Mesothelial cell of epicardium (in vitro differentiated cells): ENCODE measurements at places on chromosomes 5 and 9.

DNA sequence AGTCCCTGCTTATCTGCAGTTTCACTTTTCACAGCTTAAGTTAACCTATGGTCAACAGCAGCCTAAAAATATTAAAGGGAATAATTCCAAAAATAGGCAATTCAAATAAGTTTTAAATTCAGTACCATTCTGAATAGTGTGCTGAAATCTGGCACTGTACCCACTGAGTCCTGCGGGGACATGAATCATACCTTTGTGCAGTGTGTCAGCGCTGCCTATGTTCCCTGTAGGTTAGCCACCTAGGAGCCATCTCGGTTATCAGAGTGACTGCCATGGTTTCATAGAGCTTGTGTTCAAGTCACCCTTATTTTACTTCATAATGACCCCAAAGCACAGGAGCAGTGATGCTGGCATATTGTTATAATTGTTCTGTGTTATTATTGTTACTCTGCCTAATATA lies 139.9 kb downstream of the GPBP1 start:
- no peak overlapping the region for H3K27ac ChIP-seq
- H3K36me3 ChIP-seq = peaks cover 8% of the 10 kb centered on the region

GRCh38 chr5:17061973-17062470 lies 125.9 kb upstream of the MYO10 start:
- H3K27me3 ChIP-seq = no peaks in the 10 kb centered on the region
- H3K4me1 ChIP-seq = peaks cover 21% of the 10 kb centered on the region
- H3K36me3 ChIP-seq = no peaks in the 10 kb centered on the region
- H3K4me3 ChIP-seq = no peak overlapping the region
- H3K27ac ChIP-seq = no peak overlapping the region
- no peak for DNase-seq

DNA sequence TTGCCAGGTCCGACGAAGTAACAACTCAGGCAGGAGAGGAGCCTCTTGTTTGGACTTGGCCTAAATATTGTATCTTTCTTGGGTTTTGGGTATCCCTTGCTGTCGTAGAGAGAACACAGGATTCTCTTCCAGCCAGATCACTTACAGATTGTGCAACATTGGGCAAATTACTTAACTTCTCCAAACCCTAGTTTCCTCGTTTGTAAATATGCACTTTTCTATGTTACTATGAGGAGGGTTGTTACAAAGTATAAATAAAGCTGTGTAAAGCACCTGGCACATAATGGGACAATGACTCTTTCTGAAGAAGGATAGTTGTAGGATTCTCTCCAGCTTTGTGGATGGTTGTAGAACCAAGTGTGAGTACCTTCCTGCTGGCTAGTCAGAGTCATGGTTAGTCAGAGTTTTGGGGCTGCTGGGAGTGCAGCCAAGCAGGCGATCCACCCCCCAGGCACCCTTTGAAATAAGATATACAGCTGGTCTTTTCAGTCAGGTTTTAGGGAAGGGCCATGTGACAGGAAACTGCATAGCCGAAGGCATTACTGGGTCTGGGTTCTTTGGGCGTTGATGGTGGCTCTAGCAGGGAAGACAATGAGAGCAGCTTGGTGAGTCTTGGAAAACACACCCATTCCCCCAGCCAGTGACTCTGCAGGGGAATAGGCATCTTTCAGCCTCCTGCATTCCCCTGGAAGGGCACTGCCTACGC lies 49.9 kb upstream of the GDNF start:
- H3K36me3 ChIP-seq = no peaks in the 10 kb centered on the region
- peaks cover 6% of the 10 kb centered on the region for H3K27me3 ChIP-seq
- no peak for DNase-seq
- peaks cover 21% of the 10 kb centered on the region for H3K4me1 ChIP-seq
- H3K27ac ChIP-seq = no peak overlapping the region

DNA sequence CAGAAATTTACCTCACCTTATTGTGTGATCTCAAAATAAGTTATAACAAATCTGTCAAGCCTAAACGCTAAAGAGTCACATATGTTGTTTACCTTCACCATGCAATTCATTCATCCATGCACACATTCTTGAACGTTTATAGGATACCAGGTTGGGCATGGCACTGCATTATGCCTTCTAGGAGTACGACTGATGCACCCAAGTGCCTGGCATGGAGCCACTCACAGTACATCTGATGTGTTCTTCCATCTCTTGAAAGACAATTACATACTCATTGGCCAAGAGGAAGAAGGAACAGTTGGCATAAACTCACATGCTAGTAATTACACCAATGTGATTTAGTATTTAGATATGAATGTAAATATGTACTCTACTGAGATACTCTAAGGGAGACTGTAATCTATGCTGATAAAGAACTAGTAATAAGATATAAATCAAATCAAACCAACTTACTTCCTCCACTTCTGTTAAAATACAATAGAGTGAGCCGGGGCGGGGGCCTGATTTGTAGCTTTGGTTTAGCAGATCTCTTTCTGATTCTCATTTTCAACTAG lies 90.7 kb downstream of the LPAR1 start:
- no peaks in the 10 kb centered on the region for H3K36me3 ChIP-seq
- no peak for DNase-seq
- H3K4me1 ChIP-seq = peaks cover 11% of the 10 kb centered on the region
- no peaks in the 10 kb centered on the region for H3K27me3 ChIP-seq
- no peak overlapping the region for H3K4me3 ChIP-seq

DNA sequence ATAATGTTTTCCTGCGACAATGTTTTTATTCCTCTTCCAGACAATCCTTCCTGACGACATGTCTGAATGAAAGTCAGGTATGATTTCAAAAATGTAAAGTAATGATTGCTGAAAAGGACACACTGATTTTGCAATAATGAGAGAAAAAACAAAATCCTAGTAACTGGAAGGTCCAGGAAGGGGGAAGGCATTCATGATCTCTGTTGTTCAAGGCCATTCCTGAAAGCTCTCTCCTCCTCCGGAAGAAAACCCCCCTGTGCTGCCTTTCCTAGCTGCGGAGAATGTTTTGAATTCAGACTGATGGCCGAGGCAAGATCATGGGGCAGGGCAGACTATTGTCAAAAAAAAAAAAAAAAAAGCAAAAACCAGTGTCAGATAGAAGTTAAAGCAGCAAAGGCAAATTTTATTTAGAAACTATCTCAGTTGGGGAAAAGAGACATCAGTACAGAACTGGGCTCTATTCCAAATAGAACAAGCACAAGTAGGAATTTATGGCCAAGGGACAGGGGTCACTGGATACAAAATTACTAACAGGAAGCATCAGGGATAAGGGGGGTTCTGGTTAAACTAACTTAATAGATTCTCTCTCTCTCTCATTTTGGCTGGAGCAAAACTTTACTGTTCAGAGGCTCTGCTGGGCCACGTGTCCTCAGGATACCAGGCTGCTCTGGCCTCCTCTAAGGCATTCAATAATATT lies 36.5 kb upstream of the CTSV start:
- H3K4me3 ChIP-seq = no peak overlapping the region
- no peaks in the 10 kb centered on the region for H3K36me3 ChIP-seq
- DNase-seq = no peak
- peak overlapping the region; percentile 57 for H3K27ac ChIP-seq
- peaks cover 28% of the 10 kb centered on the region for H3K4me1 ChIP-seq
- no peaks in the 10 kb centered on the region for H3K27me3 ChIP-seq

DNA sequence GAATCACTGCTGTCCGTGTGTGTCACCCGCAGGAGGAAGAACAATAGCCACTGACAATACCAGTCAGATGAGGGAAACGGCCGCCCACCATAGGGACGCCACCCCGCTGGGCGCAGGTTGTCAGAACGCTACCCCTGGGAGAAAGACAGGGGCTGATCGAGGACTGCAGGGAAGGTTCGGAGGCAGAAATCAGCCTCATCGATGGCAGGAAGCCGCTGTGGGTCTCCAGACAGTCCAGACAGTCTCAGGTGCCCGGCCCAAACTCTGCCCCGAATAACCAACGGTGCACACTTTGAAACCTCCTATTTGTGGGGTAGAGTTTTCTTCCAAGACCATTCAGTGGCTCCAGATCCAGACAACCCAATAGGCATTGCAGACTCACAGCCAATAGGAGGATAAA lies 181.5 kb downstream of the ROR2 start:
- no peak overlapping the region for H3K27ac ChIP-seq
- peaks cover 11% of the 10 kb centered on the region for H3K36me3 ChIP-seq
- no peak for DNase-seq
- peaks cover 40% of the 10 kb centered on the region for H3K4me1 ChIP-seq

DNA sequence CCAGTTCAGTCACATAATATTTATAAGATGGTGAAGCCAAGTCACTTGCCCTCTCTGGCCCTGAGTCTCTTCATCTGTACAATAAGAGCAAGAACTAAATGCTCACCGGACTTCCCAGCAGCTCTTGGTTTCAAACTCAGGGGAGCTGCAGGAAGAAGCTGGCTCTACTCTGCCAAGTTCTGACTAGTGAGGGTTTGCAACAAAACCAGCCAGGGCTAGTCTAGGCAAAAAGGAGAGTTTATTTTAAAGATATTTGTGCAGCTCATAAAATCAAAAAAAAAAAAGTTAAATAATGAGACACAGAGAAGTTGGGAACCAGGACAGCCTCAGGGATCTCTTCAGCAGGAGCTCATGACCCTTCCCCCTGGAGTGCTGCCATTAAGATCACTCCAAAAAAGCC lies 107.3 kb downstream of the DOCK2 start:
- H3K4me3 ChIP-seq = no peak overlapping the region
- no peaks in the 10 kb centered on the region for H3K36me3 ChIP-seq
- no peak for DNase-seq
- peaks cover 47% of the 10 kb centered on the region for H3K27me3 ChIP-seq

- H3K27me3 ChIP-seq = no peaks in the 10 kb centered on the region
- H3K36me3 ChIP-seq = peaks cover 5% of the 10 kb centered on the region
- DNase-seq = no peak
- H3K27ac ChIP-seq = peak overlapping the region; percentile 88
Observed at GRCh38 chr9:87498811-87499360, 1.2 kb downstream of the DAPK1 start.

DNA sequence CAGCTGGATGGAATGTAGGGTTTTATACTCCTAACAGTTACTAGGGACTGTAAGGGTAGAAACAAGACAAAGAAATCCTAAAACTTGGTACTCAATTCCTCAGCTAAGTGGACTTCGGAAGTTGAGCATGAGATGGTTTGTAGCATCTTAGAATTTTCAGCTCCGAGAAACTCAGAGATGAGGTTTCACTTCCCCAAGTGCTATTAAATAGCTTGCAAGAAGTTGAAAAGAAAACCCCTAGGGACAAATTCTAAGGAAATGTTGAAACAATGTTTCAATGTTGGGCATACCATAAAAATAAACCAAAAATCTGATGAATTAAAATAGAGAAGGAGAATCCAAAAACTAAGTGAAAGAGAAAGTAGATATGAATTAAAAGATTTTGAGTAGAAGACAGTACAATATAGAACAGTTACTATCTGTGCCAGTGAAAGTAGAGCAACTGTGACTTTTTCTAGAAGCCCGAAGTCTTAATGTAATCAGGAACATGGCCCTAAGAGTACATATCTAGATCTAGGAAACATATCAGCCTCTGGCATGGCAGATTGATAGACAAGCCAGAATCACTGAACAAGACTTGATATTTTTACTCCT lies 308.6 kb upstream of the RGMB start:
- H3K27ac ChIP-seq = no peak overlapping the region
- H3K36me3 ChIP-seq = no peaks in the 10 kb centered on the region
- DNase-seq = no peak
- H3K27me3 ChIP-seq = no peaks in the 10 kb centered on the region

DNA sequence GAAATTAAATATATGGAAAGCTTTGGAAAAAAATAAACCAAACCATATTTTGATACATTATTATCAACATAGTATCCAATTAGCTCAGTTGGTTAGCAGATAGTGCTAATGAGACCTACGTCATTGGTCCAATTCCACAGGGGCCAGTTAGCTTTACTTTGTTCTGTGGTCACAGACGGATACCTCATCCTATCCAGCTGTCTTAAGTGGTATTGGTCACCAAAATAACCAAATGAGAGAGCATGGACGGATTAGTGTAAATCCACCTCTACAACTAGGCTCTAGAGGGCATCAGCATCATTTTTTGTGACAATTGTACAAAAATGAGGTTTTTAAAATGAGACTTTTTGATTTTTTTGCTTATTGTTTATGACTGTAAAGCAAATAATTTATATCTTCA lies 364.2 kb downstream of the KIAA0825 start:
- H3K36me3 ChIP-seq = no peaks in the 10 kb centered on the region
- H3K27ac ChIP-seq = no peak overlapping the region
- H3K4me1 ChIP-seq = peaks cover 5% of the 10 kb centered on the region
- no peak overlapping the region for H3K4me3 ChIP-seq

DNA sequence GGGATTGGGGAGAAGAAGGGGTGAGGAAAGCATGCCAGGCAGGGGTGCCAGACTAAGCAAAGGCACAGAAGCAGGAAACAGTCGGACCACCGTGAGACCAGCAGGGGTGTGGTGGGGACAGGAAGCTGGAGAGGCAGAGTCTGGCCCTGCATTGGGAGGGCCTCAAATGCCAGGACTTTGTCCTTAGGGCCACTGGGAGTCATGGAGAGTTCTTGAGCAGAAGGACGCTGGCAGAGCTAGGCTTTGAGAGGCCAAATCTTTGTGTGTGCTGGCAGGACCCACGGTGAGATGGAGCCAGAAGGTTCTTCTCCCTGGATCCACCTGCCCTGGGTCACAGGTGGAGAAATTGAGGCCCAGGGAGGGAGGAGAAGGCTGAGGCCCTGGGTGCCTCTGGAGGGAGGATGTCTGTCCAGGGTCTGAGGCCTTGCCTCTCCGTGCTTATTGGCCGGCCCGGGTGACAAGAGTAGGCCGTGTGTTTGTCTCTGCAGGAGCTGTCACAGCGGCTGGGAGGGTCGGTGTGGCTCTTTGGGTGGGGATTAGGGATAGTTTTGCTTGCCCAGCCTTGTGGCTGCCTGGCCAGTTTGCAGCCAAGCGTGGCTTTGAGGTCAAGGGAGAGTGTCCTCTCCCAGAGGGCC lies 1.8 kb upstream of the ENG start:
- peaks cover 12% of the 10 kb centered on the region for H3K4me1 ChIP-seq
- DNase-seq = no peak
- H3K27ac ChIP-seq = no peak overlapping the region
- no peaks in the 10 kb centered on the region for H3K27me3 ChIP-seq
- no peak overlapping the region for H3K4me3 ChIP-seq

- peaks cover 6% of the 10 kb centered on the region for H3K27me3 ChIP-seq
- no peak overlapping the region for H3K4me3 ChIP-seq
- H3K36me3 ChIP-seq = no peaks in the 10 kb centered on the region
- no peak overlapping the region for H3K27ac ChIP-seq
- DNase-seq = no peak
Observed at GRCh38 chr9:33430942-33431341, 16.5 kb downstream of the AQP3 start.

GRCh38 chr9:85577353-85577952 lies 164.3 kb downstream of the AGTPBP1 start:
- H3K4me1 ChIP-seq = peaks cover 4% of the 10 kb centered on the region
- peaks cover 9% of the 10 kb centered on the region for H3K36me3 ChIP-seq
- no peak overlapping the region for H3K4me3 ChIP-seq
- no peaks in the 10 kb centered on the region for H3K27me3 ChIP-seq
- no peak overlapping the region for H3K27ac ChIP-seq

GRCh38 chr9:14079440-14079839 lies 234.5 kb downstream of the NFIB start:
- peak overlapping the region; percentile 81 for H3K27ac ChIP-seq
- no peak for DNase-seq
- H3K4me3 ChIP-seq = no peak overlapping the region
- no peaks in the 10 kb centered on the region for H3K27me3 ChIP-seq
- peaks cover 5% of the 10 kb centered on the region for H3K36me3 ChIP-seq

- H3K4me1 ChIP-seq = peaks cover 8% of the 10 kb centered on the region
- DNase-seq = no peak
- H3K27ac ChIP-seq = no peak overlapping the region
- no peak overlapping the region for H3K4me3 ChIP-seq
- peaks cover 3% of the 10 kb centered on the region for H3K27me3 ChIP-seq
Observed at GRCh38 chr5:160479926-160480325, 58.3 kb downstream of the PTTG1 start.

GRCh38 chr5:132457371-132458225 lies 33.0 kb downstream of the IRF1 start:
- no peaks in the 10 kb centered on the region for H3K27me3 ChIP-seq
- H3K36me3 ChIP-seq = peaks cover 14% of the 10 kb centered on the region
- no peaks in the 10 kb centered on the region for H3K4me1 ChIP-seq
- DNase-seq = no peak
- no peak overlapping the region for H3K27ac ChIP-seq
